ENCODE measurements at places on chromosomes 7 and 10. TPM values are rescaled to one million over a fixed set of nuclear protein-coding genes. Genes with fewer than 3 reads are reported as not detected.

Gene CALCR
- total RNA-seq, result not detected

Gene SLC29A4
- total RNA-seq, result 10.3 TPM

Gene ERCC6
- total RNA-seq, result 49.7 TPM

Gene CRYGN
- total RNA-seq, result 1.2 TPM

Gene ITPRID1
- not detected for total RNA-seq

Gene ADARB2
- total RNA-seq, result not detected

Gene FAM25A
- 11.4 TPM for total RNA-seq

Gene UTF1
- total RNA-seq, result not detected

- peak; percentile 79 for DNase-seq
Measured at GRCh38 chr7:32892521-32893206, 1.1 kb upstream of the KBTBD2 start.

DNA sequence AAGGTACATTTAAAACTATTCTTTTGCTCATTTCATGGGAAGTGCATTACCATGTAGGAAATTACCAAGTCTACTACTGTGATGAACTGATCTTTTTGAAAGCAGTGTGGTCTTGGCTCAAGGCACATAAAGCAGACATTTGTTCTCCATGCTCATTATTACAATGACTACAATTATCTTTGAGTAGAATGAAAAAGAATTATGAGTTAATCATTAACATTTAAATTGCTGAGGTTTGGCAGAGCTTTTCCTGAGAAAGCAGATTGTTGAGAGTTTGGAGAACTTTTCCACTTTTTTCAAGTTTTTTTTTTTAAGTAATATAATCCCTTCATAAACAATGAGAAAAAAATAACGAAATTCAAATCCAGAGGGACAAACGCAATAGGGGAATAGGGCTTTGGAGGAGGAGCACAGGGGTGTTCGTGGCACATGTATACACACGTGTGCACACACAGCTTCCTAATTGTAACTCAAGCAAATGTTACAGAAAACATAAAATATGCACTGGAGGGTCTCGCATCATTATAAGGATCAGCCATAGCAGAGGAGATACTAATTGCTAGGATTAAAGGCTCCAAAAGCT is 8.9 kb upstream of the CUBN start:
- DNase-seq, result no peak

DNA sequence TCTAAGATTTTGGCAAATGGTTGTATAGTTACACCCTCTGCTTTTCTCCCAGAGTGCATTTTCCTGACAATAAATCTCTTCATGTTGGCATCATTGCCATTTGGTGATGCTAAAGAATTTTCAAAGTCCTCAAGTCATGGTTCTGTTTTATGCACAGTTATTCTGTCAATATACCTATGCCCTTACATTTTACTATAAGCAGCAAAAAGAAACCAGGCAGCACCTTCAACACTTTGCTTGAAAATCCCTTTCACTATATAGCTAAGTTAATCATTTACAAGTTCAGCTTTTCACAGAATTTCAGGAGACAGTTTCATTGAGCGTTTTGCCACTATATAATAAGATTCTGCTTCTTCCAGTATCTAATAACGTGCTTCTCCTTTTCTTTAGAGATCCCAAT is 22.6 kb downstream of the FIGNL1 start:
- DNase-seq, result no peak

DNA sequence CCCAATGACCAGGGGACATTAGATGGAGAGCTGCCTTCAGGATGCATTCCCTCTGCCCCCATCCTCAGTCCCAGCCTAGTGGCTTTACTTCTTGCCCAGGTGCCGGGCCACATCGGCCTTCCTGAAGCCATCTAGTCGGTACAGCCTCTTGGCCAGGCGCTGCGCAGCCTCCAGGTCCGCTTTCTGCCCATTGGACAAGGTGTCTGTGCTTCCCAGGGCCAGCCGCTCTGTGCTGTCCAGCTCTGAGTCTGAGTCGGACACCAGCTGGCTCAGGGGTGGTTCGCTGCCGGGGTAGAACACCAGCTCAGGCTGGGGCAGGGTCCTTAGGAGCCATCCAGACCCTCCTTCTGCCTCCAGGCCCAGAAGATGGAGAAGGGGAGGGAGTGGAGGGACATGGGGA is 6.3 kb downstream of the PSD start:
- DNase-seq, result no peak

DNA sequence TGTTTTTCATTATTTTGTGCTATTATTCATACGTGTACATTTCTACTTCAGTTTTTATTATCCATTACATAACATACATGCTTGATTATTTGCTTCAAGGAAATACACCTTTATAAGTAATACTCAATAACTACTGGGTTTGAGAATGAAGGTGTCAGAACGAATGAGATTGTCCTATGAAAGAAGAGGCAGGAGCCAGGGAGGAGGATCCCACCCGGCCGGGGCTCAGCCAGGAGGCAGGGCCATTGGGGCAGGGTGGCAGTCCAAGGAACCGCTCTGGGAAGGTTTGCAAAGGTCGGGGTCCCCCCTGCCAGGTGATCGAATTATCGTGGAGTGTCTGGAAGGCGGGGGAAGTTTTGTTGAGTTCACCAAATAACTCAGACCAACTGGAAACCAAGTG is 9.1 kb downstream of the TRIM56 start:
- no peak for DNase-seq

- no peak for DNase-seq
Measured at GRCh38 chr10:13271552-13272163, 28.2 kb downstream of the PHYH start.

DNA sequence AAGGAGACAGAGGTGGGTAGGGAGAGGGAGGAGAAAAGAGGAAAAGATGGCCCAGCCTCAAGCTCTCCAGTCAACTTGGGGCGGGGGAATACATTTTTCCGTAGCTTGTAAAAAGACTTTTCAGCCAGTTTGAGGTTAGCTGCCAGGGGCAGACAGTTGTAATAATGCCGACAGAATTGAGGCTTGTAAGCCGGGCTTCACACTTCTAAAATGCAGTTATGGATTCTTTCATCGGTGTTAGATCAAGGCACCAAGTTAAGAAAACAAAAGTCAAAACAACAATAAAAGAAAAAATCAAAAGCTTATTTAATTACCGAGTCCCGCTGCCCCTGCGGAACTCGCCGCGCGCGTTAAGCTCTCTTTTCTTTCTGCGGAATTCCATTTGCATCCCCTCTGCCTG is 448 bp upstream of the EVX1 start:
- no peak for DNase-seq

GRCh38 chr10:101888251-101888949 is 44.8 kb upstream of the KCNIP2 start:
- DNase-seq, result no peak

DNA sequence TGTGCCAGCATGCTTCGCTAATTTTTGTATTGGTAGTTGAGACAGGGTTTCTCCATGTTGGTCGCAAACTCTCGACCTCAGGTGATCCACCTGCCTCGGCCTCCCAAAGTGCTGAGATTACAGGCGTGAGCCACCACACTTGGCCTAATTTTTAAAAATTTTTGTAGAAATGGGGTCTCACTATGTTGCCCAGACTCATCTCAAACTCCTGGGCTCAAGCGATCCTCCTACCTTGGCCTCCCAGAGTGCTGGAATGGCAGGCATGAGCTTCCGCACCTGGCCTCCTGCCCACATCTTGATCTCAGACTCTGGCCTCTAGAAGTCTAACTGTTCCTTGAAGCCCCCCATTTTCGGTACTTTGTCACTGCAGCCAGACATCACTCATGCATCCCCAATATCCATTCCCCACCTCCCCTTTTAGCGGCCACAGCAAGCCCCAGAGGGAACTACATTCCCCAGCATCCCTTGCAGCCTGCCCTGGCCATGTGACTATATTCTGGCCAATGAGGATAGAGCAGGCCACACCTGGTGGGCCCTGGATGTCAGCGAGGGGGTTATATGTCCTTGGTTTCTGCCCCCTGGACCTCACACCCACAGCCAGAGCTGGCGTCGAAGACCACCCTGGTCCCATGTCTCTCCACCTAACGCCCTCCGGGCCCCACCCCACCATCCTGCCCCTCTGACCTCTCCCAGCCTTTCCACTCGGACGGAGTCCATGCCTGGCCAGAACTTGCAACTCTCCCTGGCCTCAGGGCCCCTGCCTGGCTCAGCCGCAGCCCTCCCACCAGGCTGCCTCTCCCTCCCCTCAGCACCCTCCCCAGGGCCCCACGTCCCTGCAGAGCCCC is 33.8 kb downstream of the MICALL2 start:
- no peak for DNase-seq

- DNase-seq, result no peak
Measured at GRCh38 chr7:156063241-156063810, 251.1 kb upstream of the SHH start.

GRCh38 chr7:69438584-69439412 is 159.5 kb upstream of the AUTS2 start:
- no peak for DNase-seq

DNA sequence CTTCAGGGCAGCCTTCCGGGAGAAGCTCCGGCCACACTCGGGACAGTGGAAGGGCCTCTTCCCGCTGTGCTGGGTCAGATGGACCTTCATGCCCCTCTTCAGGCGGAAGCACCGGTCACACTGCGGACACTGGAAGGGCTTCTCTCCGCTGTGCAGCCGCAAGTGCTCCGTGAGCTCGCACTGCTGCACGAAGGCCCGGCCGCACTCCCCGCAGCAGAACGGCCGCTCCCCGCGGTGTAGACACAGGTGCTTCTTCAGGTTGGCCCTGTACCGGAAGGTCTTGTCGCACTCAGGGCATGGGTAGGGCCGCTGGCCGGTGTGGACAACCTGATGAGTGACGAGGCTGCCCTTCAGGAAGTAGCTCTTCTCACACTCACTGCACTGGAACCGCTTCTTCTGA is 14.2 kb upstream of the ZNF786 start:
- DNase-seq, result no peak

GRCh38 chr7:93298671-93299070 is 66.5 kb downstream of the VPS50 start:
- DNase-seq, result no peak

DNA sequence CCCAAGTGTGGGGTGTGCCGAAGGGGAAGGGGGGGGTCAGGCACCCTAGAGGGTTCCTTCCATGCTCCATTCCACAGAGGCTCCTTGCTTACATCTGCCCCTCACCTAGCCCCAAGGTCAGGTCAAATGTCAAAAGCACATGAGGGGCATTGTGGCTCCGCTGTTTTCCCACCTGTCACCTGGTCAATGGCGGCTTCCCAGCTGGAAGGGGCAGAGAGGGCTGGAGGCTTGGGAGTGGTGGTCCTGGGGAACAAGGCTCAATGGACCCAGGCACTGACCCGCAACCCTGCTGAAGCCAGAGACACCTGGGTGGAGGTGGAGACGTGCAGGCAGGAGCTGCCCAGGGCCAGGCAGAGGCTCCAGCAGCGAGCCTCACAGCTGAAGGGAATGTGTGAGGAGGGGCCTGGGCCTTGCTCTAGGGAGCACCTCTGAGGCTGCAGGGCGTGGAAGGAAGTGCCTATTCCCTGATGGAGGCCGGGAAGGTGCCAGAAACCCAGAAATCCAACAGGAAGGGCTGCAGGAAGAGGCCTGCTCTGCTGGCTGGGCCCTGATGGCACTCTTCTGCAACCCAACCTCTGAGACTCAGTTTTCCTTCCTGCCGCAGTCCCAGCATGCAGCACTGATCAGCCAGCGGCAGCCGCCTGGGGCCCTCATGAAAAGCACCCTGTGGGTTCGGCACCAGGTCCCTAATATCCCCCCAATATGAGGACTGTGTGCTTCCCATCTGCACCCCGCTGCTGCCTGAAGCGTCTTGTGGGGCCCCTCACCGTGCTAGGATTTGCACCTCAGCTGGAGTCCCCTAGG is 16.0 kb downstream of the RASGEF1A start:
- DNase-seq, result no peak

GRCh38 chr7:107898997-107899594 is 8.1 kb downstream of the DLD start:
- no peak for DNase-seq

DNA sequence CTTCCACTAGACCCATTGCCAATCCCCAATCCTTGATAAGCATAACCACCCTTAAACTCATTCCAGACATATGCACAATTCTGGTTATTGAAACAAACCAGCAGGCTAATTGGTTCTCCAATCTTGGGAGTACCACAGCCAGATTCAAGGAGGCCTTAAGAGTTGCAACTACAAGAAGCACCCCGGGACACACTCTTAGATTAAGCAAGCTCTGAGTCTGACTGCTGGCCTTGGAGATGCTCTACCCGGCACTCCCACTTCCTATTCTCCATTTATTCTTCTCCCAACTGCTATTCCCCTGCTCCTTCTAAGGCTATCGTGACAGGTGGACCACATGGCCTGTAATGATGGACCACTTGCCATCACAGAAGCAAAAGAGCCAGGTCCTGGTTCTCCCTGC is 40.3 kb downstream of the CYTH3 start:
- DNase-seq, result no peak

GRCh38 chr7:155358948-155359712 is 61.5 kb downstream of the INSIG1 start:
- no peak for DNase-seq

- DNase-seq, result no peak
Measured at GRCh38 chr10:28105561-28105960, 106.7 kb upstream of the ODAD2 start.

GRCh38 chr10:59027975-59028655 is 148.3 kb upstream of the PHYHIPL start:
- DNase-seq, result no peak

DNA sequence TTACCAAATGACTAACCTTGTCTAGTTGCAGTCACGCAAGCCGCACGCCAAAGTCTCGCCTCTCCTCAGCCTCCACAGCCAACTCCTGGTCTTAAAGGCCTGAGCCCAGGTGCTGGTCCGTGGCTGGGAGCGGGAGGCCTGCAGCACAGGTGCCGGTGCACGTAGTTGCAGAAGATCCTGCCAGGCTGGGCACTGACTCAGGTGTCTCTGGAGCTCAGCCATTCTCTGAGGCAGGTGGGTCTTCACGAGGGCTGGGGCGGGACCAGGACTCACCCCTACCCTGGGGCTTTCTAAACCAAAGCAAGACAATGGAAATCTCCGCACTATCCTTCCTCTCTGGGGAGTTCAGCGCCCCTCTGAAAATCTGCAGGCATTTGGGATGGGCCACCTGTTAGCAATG is 216.4 kb downstream of the MLLT10 start:
- DNase-seq, result no peak

DNA sequence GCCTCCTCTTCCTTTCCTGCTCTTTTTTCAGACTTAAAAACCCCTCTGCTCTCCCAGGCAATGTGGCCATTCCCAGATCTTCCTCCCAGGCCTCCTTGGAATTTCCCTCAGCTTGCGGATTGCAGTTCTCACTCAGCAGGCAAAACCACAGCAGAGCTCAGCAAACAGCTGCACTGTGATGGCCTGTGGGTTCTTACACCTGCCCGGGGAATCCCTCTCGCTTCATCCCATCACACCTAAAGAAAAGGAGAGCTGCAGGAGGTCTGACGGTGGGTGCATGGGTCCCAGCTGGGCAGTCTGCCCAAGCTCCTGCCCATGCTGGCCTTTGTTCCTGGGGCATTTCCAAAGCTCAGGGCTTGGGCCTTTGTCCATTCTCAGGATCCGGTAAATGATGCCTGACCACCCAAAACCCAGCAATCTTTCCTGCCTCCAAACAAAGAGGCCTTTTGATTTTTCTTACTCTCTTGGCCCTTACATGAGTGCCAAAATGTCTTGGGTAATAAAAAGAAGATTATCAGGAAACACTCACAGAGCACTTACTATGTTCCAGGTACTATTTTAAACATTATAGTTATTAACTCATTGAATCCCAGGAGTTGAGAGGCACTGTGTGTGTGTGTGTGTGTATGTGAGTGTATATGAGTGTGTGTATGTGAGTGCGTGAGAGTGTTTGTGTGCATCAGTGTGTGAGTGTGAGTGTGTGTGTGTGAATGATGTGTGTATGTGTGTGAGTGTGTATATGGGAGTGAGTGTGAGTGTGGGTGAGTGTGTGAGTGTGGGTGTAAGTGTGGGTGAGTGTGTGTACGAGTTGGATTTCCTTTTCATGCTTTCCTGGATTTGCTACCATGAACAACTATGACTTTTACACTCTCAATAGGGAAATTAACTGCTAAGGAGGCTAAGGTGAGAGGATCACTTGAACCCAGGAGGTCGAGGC is 64.5 kb upstream of the PODXL start:
- DNase-seq, result no peak
